Activated CD4-positive, alpha-beta T cell treated with anti-CD3 and anti-CD28 coated beads for 36 hours (primary cell): ENCODE measurements at places on chromosomes 11 and 22. TPM values are rescaled to one million over a fixed set of nuclear protein-coding genes. Genes with fewer than 3 reads are reported as not detected.

MS4A4A gene
- total RNA-seq: not detected

SLC17A6 gene
- total RNA-seq: not detected

- no peak for DNase-seq
Measured at GRCh38 chr11:63920126-63920938, 3.4 kb upstream of the RCOR2 start.

DNA sequence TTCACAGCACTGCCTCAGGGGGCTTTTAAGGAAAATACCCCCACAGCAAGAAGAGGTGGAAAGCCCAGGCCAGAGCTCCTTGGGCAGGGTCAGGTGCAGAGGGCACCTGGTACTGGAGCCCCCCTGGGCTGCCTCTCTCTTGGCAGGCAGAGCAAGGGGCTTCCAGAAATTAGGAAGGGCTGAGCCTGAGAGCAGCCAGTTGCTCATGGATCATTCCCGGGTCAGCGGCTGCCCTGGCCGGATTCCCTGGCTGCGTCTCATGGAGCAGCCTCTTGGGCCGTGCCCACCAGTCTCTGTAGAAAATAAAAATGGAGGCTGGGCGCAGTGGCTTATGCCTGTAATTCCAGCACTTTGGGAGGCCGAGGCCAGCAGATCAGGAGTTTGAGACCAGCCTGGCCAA lies 10.3 kb upstream of the OMP start:
- no peak for DNase-seq

GRCh38 chr11:123047266-123047946 lies 14.5 kb downstream of the HSPA8 start:
- no peak for DNase-seq

DNA sequence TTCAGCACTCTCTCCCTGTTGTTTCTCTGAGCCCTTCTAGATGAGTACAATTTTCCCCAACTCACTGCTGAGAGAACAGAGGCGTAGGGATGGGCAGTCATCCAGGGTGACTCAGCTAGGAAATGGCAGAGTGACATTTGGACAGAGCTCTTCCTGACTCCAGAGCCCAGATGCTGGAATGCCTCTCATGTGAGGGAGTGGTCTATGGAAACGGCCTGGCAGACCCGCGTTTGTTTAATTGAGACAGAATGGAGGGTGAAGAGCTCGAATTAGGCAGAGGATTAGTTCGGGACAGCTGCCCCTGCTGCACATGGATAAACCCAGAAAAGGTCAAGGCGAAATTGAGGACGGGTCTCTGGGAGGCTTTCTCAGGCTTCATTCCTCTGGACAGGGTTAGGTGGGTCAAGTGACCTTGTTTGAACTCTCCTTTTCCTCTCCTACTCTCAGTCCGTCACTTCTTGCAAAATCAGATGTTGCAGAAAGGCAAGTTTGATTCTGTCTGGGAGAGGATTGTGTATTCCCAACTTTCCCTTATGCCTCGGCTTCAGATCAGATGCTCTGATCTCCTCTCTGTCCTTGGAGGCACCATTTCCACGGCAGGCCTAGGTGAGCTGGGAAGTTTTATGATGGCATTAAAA lies 7.6 kb upstream of the LMO2 start:
- no peak for DNase-seq

- no peak for DNase-seq
Measured at GRCh38 chr11:126190792-126191191, 20.7 kb downstream of the RPUSD4 start.

GRCh38 chr11:131668500-131669400 lies 298.3 kb downstream of the NTM start:
- DNase-seq: peak; percentile 76

DNA sequence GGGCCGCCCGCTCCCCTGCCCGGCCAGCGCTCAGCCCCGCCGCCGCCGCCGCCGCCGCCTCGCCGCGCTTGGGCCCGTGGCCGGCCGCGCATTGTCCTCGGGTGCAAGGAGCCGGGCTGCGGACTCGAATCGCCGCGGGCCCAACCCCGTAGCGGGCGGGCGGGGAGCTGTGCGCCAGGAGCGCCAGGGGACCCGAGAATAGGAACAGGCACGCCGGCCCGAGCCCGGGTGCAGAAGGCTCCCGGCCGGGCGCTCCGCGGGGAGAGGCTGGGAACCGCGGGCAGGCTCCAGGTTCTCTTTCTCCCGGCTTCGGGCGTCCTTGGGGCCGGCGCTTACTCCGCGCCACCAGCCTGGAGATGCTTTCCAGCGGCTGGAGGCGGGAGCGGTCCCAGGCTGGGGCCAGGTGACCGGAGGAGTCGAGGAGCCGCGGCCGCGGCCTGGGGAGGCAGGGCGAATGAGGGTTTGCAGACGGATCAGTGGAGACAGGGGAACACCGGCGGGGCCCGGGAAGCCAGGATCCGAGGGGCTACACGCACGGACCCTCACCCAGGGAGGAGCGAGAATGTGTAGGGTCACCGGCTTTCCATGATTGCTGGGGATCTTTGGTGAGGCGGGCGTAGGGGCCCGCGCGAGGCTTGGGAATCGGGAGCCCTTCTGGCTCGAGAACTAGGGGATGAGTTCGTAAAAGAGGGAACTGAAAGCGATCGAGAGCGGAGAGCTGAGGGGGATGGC lies 726 bp downstream of the PKNOX2 start:
- DNase-seq: peak; percentile 27

GRCh38 chr11:118100691-118101232 lies 14.0 kb upstream of the SMIM35 start:
- DNase-seq: no peak

- DNase-seq: no peak
Measured at GRCh38 chr11:80321786-80322185, 881.0 kb upstream of the TENM4 start.

DNA sequence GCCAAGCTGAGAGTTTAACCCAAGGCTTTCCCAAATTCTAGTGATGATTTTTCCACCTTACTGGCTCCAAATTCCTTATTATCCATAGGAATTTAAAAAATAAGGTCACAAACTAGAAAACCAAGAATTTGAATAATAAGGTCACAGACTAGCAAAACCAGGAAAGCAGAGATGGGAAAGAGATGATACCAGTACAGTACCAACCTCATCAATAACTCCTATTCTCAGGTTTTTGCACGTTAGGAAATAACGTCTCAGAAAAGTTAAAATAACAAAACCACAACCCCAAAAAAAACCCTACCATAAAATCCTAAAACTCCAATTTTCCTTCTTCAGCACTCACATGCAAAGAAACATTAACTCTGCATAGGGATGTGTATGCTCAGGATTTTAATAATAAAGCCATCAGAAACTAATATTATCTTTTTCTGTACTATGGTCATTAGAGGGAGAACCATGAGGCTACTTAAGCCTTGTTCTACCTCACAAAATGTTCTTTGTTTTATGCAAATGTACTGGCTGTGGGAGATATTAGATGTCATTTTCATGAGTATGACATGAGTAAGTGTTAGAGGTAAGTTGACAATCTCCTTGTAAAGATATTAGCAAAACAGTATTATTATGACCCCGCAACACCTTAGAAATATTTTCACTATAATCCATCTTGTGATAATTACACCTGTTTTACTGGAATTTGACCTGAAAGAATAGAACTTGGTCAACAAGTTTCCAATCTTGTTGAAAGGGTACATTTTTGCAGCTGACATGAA lies 16.1 kb upstream of the EED start:
- no peak for DNase-seq

- peak; percentile 57 for DNase-seq
Measured at GRCh38 chr22:37609240-37610152, 862 bp downstream of the GGA1 start.

DNA sequence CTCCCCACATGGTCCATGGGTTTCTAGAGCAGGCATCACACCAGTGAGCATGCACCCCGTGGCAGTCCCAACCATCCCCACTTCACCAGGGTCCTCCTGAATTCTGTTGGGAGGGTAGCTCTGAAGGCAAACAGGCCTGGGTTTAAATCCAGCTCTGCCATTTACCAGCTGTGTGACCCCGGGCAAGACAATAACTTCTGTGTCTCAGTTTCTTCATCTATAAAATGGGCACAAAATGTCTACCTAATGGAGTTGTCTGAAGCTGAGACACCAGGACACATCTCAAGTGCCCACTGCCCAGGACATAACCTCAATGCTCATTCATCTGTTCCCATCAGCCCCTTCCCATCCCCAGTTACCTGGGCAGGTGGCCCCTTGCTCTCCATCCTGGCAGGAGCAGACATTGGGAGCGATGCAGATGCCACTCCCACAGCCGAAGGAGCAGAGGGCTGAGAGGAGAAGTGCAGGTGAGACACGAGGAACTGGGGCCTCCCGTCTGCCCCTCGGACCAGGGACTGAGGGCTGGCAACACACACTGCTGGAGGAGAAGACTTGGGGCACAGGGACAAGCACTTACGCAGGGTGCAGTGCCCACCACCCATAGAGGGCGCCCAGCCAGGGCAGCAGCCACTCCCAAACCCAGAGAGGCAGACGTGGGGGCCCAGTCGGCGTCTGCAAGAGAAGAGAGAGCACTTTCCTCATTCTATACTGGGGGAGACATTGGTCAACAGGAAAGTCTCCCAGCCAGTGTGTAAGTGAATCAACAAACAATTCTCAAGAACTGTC lies 4.0 kb downstream of the VWCE start:
- peak; percentile 37 for DNase-seq

DNA sequence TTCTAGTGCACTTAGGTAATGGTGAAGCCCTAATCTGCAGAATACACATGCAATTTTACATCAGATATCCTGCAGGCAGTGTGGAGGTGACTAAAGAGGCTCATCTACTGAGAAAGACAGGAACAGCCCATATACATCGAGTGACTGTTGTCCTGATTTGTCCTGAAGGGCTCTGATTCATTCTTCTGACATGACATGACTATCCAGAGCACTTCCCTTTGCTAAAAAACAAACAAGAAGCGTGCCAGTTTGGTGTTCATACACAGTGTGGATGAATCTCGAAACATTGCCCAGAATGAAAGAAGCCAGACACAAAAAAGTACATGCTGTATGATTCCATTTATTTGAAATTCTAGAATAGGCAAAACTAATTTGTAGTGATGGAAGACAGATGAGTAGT lies 48.0 kb upstream of the AMPD3 start:
- DNase-seq: no peak

DNA sequence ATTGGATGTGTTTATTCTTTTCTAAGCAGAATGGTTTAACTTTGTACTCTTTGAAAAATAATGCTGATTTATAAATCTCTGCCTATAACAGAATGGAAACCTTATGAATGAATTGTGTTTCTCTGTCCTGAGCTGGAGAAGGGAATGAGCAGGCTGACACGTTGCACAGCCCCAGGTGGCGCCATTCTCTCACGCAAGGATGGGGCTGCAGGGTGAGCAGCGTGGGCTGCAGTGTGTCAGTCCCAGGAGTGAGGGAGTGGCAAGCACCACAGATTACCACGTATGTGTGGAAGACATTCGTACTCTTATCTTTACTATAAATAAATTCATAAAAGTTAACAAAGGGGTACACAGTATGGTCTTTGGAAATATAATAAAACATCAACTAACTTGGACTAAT lies 33.4 kb downstream of the FDX1 start:
- DNase-seq: peak; percentile 67

DNA sequence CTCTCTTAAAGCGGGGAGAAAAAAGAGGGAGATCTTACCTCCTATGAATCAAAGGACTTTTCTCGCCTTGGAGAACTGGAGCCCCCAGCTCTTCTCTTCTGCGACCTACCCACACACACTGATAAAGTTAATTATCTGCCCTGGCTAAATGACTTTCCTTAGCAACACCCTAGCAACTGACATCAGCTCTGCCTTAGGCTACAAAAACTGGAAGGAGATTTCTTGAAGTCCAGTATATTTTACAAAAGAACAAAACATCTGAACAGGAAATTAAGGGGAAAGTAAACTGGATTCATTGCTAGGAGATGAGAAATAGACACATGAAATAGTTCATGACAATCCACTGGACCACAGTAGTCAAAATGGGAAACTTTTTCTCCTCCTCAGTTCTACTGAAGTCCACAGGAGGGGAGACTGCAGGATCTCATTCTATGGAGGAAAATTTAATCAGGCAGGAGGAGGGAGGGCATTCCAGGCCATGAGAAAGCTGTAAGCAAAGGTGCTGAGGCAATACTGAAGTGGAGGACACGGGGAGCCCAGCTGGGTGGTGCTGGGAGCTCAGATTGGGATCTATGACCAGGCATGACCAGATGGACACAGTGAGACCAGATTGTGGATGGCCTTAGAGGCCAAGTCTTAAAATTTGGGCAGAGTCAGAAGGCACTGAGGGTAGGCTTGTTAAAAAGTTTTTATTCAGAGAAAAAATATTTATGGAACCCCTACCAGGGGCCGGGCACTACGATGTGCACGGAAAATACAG lies 3.7 kb upstream of the SPON1 start:
- no peak for DNase-seq

GRCh38 chr22:44680481-44680894 lies 21.5 kb upstream of the PRR5 start:
- DNase-seq: no peak

GRCh38 chr22:37172266-37173245 lies 15.5 kb downstream of the C1QTNF6 start:
- DNase-seq: peak; percentile 1

- peak; percentile 83 for DNase-seq
Measured at GRCh38 chr22:22111267-22111751, 128.7 kb upstream of the TOP3B start.

DNA sequence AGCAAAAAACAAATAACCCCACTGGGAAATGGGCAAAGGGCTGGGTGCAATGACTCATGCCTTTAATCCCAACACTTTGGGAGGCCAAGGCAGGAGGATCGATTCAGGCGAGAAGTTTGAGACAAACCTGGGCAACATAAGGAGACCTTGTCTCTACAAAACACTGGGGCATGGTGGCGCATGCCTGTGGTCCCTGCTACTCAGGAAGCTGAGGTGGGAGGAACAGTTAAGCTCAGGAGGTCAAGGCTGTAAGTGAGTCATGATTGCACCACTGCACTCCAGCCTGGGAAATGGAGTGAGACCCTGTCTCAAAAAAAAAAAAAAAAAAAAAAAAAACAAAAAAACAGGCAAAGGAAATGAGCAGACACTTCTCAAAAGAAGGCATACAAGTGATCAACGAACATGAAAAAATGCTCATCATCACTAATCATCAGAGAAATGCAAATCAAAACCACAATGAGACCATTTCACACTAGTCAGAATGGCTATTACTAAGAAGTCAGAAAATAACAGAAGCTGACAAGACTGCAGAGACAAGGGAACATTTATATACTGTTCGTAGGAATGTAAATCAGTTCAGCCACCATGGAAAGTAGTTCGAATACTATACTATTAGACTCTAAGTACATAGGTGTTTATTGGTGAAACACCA lies 48.2 kb upstream of the SMCO4 start:
- no peak for DNase-seq
